ENCODE measurements at places on chromosomes 1 and 21.

DNA sequence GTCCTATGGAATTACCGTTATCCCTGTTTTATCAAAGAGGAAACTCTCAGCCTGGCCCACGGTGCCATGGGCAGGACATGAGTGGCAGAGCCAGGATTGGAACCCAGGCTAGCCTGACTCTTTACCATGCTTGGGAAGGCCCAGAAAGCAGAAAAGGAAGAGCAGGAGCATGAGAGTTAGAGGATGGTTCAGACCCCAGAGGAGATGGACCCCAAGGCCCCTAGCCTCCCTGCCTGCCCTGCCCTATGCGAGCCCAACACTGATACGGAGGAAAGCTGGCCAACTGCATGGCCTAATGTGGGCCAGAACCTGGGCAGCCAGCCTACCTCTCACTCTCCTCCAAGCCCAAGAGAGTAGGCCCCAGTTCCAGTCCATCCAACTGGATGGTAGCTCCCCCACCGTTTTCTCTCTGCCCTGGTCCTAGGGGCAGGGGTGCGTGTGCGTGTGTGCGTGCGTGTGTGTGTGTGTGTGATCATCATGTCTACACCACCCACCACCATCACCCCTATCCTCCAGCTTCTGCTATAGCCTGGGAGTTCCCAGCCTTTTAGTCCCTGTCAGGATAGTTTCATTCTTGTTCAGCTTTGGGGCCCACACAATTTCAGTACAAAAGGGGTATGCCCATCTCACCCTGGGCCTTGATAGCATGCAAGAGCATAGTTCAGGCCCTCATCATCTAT lies 15.4 kb upstream of the MEX3A start:
- H3K36me3 ChIP-seq: peaks cover 20% of the 10 kb centered on the region
- peaks cover 16% of the 10 kb centered on the region for H3K4me1 ChIP-seq
- no peaks in the 10 kb centered on the region for H3K27me3 ChIP-seq
- no peak overlapping the region for H3K4me3 ChIP-seq
- no peak for DNase-seq
- H3K27ac ChIP-seq: peak overlapping the region; percentile 9

- H3K4me1 ChIP-seq: peaks cover 26% of the 10 kb centered on the region
- H3K36me3 ChIP-seq: no peaks in the 10 kb centered on the region
- DNase-seq: no peak
- peak overlapping the region; percentile 54 for H3K27ac ChIP-seq
Measured at GRCh38 chr1:201500670-201501120, 6.2 kb downstream of the CSRP1 start.

DNA sequence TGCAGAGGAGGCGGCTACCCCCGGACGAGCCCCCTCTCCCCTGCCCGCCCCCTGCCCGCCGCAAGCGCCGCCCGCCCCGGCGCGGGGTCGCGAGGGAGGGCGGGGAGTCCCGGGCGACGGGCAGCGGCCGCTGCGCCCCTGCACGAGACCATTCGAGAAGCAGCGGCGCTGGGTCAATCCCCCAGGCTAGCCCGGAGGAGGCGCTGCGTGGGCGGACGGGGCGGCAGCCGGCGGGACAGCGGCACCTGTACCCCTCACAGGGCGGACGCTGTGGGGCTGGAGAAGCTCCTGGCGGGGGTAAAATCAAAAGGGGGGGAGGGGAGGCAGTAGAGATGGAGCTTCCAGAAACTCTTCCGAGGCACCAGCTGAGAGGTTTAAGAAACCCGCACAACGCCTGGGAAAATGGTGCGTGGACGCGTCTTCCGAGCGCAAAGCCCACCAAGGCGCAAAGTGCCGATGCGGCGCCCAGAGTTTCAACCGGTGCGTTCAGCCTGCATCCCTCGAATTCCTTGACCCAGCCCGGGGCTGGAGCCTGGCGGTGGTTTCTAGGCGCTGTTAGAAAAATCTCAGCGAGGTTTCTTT lies at the start of gene PLPPR5:
TSS of gene PLPPR5 (minus strand) at position 1 of the 582 bp plus-strand sequence. CDS start 190 bp downstream, outside the sequence.
- no peaks in the 10 kb centered on the region for H3K36me3 ChIP-seq
- peaks cover 5% of the 10 kb centered on the region for H3K4me1 ChIP-seq
- no peaks in the 10 kb centered on the region for H3K27me3 ChIP-seq
- peak within 1 kb of the TSS; percentile 57 for H3K4me3 ChIP-seq
- peak; percentile 48 for DNase-seq

DNA sequence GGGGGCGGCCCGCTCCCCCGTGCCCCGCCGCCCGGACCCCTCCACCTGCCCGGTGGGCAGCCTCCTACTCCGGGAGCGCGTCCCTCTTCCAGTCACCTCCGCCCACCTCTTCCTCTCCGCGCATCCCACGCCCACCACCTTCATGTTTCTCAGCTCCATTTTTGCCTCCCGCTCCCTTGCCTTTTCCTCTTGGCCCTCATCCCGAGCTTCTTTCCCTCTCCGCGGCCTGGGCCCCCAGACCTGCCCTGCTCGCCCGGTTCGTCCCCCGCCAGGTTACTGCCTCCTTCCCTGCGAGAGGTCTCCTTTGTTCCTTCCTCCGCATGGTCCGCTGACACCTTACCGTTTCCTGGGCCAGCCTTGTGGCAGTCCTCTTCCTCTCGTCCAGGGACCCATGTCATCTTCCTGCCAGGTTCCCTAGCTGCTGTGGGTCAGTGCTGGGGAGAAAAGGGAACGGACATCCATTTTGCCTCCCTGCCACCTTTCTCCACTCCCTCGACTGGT lies 563 bp downstream of the QSOX1 start:
- H3K4me3 ChIP-seq: peak overlapping the region; percentile 77
- no peaks in the 10 kb centered on the region for H3K36me3 ChIP-seq
- DNase-seq: no peak
- peaks cover 9% of the 10 kb centered on the region for H3K27me3 ChIP-seq
- H3K27ac ChIP-seq: no peak overlapping the region
- H3K4me1 ChIP-seq: peaks cover 6% of the 10 kb centered on the region

- no peak for DNase-seq
- no peaks in the 10 kb centered on the region for H3K27me3 ChIP-seq
- no peaks in the 10 kb centered on the region for H3K4me1 ChIP-seq
- peaks cover 14% of the 10 kb centered on the region for H3K36me3 ChIP-seq
- H3K4me3 ChIP-seq: no peak overlapping the region
Measured at GRCh38 chr1:35619237-35620121, 21.8 kb downstream of the PSMB2 start.

- peaks cover 4% of the 10 kb centered on the region for H3K4me1 ChIP-seq
- H3K4me3 ChIP-seq: no peak overlapping the region
- H3K27me3 ChIP-seq: no peaks in the 10 kb centered on the region
- no peak overlapping the region for H3K27ac ChIP-seq
Measured at GRCh38 chr1:182739545-182739944, 50.0 kb upstream of the NPL start.

GRCh38 chr1:198864695-198865094 lies 225.9 kb downstream of the PTPRC start:
- no peaks in the 10 kb centered on the region for H3K27me3 ChIP-seq
- no peaks in the 10 kb centered on the region for H3K4me1 ChIP-seq
- H3K36me3 ChIP-seq: no peaks in the 10 kb centered on the region

GRCh38 chr1:200866521-200866920 lies 6.3 kb upstream of the GPR25 start:
- no peak overlapping the region for H3K4me3 ChIP-seq
- peaks cover 8% of the 10 kb centered on the region for H3K4me1 ChIP-seq
- no peak for DNase-seq
- H3K27me3 ChIP-seq: no peaks in the 10 kb centered on the region
- H3K27ac ChIP-seq: no peak overlapping the region
- H3K36me3 ChIP-seq: peaks cover 31% of the 10 kb centered on the region

GRCh38 chr1:76921590-76921989 lies 54.3 kb downstream of the ST6GALNAC5 start:
- H3K4me3 ChIP-seq: no peak overlapping the region
- H3K4me1 ChIP-seq: no peaks in the 10 kb centered on the region
- no peaks in the 10 kb centered on the region for H3K27me3 ChIP-seq
- no peak for DNase-seq

DNA sequence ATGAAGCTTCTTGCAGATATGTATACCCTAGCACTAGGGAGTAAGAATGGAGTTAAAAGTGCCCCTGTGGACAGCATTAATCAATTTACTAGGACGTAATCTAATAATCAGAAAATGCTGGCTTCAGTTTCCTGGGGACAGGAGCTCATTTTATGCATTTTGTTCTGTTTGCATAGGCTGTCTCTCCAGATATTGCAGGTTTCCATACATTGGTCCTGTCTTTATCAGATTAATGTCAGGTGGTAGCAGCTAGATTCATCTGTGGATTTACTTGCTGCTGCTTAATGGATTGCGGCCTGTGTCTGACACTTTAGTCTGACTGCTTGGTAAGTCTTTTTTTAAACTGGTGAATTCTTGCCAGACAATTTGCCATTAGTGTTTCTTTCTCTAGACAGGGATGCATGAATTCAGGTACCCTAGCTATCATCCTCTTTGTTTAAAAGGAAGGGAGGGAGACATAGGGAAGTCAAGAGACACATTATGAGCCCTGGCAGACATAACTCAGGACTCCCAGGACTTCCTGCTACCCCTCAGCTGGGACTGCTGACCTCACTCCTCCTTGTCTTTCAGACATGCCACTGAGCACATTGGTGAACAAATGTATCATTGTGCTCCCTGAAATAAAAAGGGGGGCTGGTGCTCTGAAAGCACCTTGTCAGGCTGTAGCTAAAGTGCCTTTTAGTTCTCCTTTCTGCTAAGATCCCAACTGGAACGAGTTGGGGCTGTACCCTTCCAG lies 47.7 kb downstream of the NOS1AP start:
- peaks cover 20% of the 10 kb centered on the region for H3K4me1 ChIP-seq
- DNase-seq: no peak
- no peaks in the 10 kb centered on the region for H3K36me3 ChIP-seq
- H3K27ac ChIP-seq: no peak overlapping the region
- H3K4me3 ChIP-seq: no peak overlapping the region

- H3K36me3 ChIP-seq: peaks cover 81% of the 10 kb centered on the region
- peaks cover 10% of the 10 kb centered on the region for H3K4me1 ChIP-seq
- H3K27ac ChIP-seq: no peak overlapping the region
- no peak for DNase-seq
Measured at GRCh38 chr1:201715801-201716741, 112.9 kb upstream of the IPO9 start.

GRCh38 chr1:244409701-244410100 lies 42.0 kb downstream of the ADSS2 start:
- no peak overlapping the region for H3K4me3 ChIP-seq
- no peaks in the 10 kb centered on the region for H3K27me3 ChIP-seq
- H3K36me3 ChIP-seq: peaks cover 17% of the 10 kb centered on the region
- no peaks in the 10 kb centered on the region for H3K4me1 ChIP-seq
- DNase-seq: no peak
- H3K27ac ChIP-seq: no peak overlapping the region

GRCh38 chr1:24987875-24988557 lies 57.9 kb upstream of the RUNX3 start:
- H3K27ac ChIP-seq: no peak overlapping the region
- no peaks in the 10 kb centered on the region for H3K27me3 ChIP-seq
- H3K36me3 ChIP-seq: no peaks in the 10 kb centered on the region
- H3K4me3 ChIP-seq: no peak overlapping the region

- H3K4me3 ChIP-seq: no peak overlapping the region
- H3K36me3 ChIP-seq: no peaks in the 10 kb centered on the region
- H3K4me1 ChIP-seq: no peaks in the 10 kb centered on the region
- no peaks in the 10 kb centered on the region for H3K27me3 ChIP-seq
- no peak overlapping the region for H3K27ac ChIP-seq
Measured at GRCh38 chr1:69711190-69711930, 143.6 kb downstream of the LRRC7 start.

- H3K4me3 ChIP-seq: no peak overlapping the region
- H3K36me3 ChIP-seq: no peaks in the 10 kb centered on the region
- no peak for DNase-seq
- no peak overlapping the region for H3K27ac ChIP-seq
- H3K4me1 ChIP-seq: no peaks in the 10 kb centered on the region
Measured at GRCh38 chr1:169561692-169562091, 24.6 kb downstream of the F5 start.

DNA sequence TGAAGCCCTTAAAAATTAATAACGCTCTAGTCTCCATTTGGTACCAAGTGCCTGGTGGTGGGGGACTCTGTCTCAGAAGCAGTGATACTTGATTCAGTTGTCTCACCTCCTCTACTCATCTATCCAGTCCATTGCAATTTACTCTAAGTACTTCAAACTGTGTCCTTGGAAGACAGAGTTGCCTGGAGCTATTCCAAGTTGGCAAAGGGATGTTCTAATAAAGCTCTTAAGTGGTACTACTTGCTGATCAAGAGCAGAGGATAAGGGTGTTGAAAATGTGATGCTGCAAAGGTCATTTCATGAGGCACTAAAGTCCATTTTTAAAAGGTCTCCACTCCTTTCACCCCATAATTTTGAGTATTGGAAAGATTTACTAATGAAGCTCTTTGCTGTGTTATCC lies 142.2 kb downstream of the NFIA start:
- no peaks in the 10 kb centered on the region for H3K4me1 ChIP-seq
- H3K27ac ChIP-seq: no peak overlapping the region
- no peaks in the 10 kb centered on the region for H3K27me3 ChIP-seq
- H3K36me3 ChIP-seq: no peaks in the 10 kb centered on the region

DNA sequence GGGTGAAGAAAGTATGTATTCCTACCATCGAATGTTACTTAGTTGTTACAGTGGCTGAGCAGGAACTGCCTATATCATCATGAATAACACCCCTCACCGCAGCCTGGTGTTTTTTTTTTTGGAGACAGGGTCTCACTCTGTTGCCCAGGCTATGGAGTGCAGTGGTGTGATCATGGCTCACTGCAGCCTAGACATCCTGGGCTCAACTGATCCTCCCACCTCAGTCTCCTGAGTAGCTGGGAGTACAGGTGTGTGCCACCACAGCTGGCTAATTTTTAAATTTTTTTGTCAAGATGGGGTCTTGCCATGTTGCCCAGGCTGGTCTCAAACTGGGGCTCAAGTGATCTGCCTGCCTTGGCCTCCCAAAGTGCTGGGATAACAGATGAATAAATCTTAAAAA lies 7.3 kb downstream of the PATJ start:
- no peak overlapping the region for H3K4me3 ChIP-seq
- no peak overlapping the region for H3K27ac ChIP-seq
- no peaks in the 10 kb centered on the region for H3K4me1 ChIP-seq
- no peaks in the 10 kb centered on the region for H3K36me3 ChIP-seq
- DNase-seq: no peak

DNA sequence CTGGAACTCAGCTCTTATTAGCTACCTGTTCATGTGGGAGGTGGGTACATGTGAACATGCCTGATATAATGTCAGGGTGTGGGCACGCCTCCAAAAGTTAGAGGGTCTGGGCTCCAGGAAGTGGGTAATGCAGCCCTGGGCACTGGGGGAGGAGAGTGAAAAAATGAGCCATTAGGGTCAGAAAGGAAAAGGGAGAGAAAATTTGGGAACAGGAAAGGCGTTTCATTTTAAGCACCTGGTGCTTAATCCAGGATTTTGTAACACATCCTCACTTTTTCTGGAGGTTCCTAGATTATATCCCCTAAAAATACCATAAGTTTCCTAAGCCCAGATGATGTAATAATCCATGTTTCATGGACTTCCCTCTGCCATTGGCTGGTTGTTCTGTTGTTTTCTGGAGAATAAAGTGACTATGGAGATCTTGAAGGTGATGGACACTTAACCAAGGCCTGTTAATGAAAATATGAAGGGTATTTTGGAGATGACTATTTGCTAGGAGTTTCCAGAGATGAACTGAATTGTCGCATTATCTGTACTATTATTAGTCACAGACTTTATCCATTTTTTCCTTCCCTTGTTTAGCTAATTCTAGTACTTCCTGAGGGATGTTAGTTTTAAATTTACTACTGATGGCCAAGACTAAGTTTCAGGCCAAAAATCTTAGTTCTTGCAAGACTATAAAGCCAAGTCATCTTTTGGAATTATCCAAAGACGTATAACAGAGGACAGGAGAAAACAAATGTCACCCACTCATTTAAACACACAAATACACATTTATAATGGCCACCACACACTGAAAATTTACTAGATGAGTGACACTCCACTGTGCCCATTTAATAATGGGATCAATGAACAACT lies 24.4 kb upstream of the TARBP1 start:
- DNase-seq: no peak
- H3K27ac ChIP-seq: no peak overlapping the region
- H3K4me1 ChIP-seq: peaks cover 16% of the 10 kb centered on the region
- no peaks in the 10 kb centered on the region for H3K36me3 ChIP-seq
